ENCODE measurements at places on chromosomes 4 and X.

GRCh38 chrX:110691446-110691845 is 104.2 kb downstream of the CHRDL1 start:
- DNase-seq = no peak

GRCh38 chrX:17038277-17038676 is 91.8 kb downstream of the REPS2 start:
- DNase-seq = no peak

GRCh38 chr4:170748975-170749374 is 659.2 kb upstream of the AADAT start:
- no peak for DNase-seq

GRCh38 chr4:174358410-174358809 is 74.7 kb downstream of the CEP44 start:
- DNase-seq = no peak

DNA sequence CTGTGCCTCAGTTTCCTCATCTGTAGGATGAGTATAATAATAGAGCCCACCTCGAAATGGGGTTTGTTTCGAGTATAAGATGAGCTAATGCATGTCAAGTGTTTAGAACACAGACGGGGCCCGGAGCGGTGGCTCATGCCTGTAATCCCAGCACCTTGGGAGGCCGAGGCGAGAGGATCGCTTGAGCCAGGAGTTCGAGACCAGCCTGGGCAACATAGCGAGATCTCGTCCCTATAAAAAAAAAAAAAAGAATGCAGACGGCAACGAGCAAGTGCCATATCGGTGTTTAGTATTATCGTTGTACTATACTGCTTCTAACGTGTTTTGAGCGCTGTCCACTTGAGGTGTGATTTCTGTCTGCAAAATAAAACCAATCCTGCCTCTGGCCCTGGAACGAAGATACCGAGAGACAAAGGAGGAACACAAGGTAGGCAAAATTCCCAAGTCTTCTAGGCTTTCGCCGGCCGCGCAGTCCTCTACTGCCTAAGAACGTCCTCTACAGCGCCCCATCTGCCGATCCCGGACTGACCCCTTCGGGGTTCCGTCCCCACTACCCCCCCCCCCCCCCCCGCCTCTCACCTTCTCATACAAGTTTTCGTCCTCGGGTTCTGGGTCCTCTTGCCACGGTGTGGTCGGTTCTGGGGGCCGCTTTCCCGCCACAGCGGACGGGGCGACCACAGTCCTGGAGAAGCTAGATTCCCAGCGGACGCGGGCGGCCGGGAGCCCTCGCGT is 442 bp downstream of the NDUFB11 start:
- peak; percentile 44 for DNase-seq

GRCh38 chr4:144338148-144338547 is 197.6 kb upstream of the GYPA start:
- no peak for DNase-seq

DNA sequence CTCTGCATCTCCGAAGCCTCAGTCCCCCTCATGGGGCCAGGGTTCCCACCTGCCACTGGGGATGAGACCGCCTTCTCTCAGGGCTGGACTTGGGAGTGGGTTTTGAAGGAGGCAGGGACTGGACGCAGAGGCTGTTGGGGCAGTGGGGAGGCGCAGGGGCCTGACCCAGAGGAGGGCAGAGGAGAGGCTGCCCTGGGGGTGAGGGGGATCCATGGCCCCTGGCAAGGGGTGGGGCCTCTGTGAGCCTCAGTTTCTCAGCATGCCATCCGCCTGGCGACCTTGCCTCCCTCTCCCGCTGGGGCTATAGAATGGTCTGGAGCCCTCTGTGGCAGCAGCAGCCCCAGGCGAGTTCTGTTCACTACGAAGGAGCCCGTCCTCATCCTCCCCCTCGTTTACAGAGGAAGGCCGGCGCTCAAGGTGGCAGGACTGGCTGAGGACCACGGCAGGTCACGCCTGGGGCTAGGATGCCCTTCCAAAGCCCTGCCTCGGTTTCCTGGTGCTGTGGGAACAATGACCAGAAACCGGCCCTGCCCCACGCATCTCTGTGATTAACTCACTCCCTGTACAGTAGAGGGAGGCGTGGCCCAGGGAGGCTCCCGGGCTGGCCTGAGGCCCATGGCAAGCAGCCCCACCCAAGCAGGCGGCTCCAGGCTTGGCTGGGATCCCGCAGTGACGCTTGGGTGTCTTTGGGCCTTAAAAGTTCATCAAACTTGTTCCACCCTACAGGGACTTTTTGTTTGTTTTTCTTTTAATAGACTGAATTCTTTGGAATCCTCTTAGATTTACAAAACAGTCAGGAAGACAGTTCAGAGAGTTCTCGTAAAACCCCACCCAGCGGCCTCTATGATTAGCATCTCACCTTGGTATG is 16.0 kb upstream of the SH3TC1 start:
- no peak for DNase-seq

- peak; percentile 27 for DNase-seq
Observed at GRCh38 chrX:132612821-132613564, 124.2 kb upstream of the MBNL3 start.

GRCh38 chrX:17812763-17813162 is 48.3 kb downstream of the RAI2 start:
- DNase-seq = no peak

DNA sequence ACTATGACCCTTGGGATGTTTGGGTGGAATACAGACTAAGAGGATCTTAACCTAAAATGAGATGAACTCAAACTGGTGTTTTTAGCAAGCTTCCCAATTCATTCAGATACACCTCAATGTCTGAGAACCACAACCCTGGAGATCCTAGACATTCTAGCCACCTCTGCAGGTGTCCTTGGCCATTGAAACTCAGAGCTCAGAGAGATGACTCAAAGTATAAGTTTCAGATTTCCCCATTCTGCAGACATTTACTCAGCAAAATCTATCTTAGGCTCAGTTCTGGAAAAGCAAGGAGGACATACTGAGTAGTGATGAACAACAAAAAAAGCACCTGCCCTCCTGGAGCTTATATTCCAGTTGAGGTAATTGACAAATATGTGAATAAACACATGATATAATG is 47.8 kb downstream of the COMMD8 start:
- DNase-seq = no peak

- no peak for DNase-seq
Observed at GRCh38 chr4:23374259-23374658, 515.6 kb downstream of the PPARGC1A start.

DNA sequence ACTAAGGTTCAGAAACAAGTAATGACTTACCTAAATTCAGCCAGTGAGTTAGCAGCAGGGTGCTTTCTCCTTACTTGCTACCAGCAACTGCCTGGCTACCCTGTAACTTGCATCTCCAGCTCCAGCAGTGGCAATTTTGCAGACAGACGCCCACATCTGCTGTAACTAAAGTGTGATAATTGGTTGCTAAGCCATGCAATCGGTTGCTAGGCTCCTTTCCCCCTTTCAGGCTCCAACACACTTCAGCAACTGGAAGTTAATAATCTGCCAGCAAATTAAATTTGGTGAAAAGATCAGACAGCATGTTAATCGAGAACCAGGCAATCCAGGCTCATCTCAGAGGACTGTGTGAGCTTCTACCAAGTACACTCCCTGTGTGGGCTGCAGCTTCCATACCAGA is 24.2 kb upstream of the ARHGEF9 start:
- DNase-seq = no peak

GRCh38 chrX:119784747-119785446 is 6.5 kb downstream of the RPL39 start:
- DNase-seq = peak; percentile 60

DNA sequence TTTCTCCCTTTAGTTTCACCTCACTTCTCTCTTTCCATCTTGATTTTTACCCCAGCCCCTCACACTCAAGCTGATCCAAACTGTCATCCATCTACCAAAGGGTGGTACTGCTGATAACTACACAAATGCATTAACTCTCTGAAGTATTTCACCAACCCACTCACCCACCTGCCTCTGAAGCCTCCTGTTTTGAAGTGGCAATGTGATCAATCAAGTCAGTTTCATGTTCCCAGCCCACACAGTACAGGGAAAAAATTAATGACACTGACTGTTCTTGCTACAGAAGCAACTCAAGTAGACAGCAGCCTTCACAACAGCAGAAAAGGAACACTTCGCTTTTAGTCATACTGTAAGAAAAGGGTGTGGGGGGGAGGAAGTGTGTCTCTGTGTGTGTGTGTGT is 183.0 kb upstream of the NOCT start:
- DNase-seq = no peak

DNA sequence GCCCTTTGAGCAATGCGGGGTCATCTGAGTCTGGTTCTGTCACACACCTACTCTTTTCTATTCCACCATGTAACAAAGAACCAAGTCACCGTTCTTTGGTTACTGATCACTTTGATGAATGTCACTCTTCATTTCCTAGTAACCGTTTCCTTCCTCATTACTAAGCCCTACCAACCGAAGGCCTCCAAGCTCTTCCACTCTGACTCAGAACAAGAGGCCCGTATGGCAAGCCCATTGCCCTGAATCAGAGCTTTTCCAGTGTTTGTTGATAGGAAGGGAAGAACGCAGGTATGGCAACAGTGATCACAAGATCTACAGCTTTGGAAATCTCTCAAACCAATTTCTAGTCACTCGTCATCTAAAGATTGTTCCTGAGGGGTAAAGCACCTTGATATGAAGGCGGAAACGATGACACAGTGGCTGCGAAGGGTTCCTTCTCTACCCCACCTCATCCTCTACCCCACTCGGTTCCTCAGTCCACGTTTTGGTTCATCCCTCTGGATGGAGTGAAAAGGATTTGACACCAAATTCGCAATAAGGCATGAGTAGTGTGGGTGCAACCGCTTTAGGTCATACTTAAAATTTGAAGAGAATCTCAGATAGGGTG is 28.0 kb upstream of the CD40LG start:
- peak; percentile 55 for DNase-seq

DNA sequence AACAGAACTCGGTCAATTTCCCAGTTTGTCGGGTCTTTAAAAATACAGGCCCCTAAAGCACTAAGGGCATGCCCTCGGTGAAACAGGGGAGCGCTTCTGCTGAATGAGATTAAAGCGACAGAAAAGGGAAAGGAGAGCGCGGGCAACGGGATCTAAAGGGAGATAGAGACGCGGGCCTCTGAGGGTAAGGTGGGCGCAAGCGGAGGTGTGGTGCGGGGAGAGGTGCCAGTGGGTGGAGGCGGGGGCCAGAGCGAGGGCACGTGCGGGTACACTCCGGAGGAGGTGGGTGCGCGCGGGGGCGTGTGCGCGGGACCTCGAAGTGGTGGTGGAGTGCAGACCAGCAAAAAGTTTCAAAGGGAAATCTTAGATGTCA is 787 bp upstream of the TET2 start:
- DNase-seq = peak; percentile 26

DNA sequence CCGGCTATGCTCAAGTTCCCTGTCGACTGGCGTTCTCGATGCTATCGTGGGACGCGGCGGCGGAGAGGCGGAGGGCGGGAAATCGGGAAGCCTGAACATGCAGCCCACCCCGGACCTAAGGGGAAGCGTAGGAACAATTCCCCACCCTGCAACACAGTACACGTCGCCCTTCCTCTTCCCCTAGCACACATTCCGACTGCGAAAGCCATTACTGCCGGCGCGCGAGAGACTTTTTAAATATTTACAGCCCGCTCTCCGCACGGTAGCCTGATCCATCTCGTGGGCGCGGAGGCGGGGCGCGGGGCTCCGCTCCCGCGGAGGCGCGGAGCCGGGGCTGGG is 48.1 kb upstream of the BCOR start:
- no peak for DNase-seq

DNA sequence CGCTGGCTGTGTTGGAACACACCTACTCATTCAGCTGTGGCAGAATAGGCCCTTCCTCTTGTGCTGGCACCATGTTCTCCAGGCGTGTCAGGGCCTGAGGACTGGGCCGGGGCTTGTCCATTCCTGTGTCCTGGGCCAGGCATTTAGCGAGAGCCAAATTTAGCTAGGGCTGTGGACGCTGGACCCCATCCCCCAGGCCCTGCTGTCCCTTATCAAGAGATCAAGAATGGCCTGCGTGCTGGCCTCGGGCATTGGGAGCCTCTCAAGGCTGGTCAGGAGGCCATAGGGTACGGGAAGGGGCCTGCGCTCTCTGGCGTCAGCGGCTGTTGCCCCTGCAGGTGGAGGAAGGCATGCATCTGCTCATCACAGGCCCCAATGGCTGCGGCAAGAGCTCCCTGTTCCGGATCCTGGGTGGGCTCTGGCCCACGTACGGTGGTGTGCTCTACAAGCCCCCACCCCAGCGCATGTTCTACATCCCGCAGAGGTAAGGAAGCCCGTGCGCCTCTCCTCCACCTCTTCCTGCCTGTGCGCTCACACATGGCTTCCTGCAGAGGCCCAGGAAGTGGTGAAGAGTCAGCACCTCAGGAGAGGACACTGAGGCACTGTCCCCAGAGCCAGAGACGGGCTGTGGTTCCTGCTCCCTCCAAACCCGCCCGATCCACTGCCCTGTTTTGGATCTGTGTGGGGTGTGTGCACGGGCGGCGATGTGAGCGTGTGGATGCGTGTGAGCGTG is 15.3 kb downstream of the ABCD1 start:
- DNase-seq = no peak

DNA sequence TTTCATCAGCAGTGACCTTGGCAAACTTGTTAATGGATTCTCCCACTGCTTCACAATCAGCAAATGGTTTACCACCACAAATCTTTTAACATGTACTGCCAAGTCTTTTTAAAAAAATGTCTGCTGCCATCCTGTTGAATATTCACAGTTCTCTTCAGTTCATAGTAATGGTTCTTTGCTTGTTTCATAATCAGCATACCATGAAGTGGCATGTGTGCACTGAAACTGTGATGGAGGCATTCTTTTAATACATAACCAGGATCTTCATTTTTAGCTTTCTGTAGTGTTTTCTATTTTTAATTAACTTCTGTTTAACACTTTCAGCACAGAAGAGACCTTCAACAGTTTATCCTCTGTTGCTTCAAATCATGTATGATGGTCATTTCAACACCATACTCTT is 230.1 kb upstream of the ARSJ start:
- DNase-seq = no peak

- no peak for DNase-seq
Observed at GRCh38 chr4:123613586-123614344, 217.2 kb downstream of the SPRY1 start.

GRCh38 chr4:76470064-76470463 is 35.0 kb downstream of the SHROOM3 start:
- DNase-seq = no peak

DNA sequence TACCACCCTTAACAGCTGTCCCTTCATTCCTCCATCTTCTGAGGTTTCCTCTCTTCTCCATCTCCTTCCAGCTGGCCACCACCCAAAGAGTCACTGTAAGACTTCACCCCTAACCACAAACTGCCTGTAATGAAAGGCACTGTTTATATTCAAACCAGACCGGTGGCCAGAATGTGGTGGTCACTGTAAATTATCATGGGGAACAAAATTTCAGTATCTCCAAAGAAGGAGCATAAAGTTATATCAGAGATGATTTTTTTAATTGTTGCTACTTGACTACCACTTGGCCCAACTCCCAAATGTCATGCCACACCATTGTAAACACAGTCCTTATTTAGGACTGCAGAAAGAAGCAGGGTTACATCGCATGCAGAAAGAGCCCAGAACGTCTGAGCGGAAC is 44.8 kb downstream of the SMARCA1 start:
- no peak for DNase-seq

- no peak for DNase-seq
Observed at GRCh38 chr4:87732033-87732765, 67.2 kb upstream of the IBSP start.

Measured in CD4-positive, alpha-beta T cell treated with Interleukin-12 subunit alpha and Interleukin-12 subunit beta, for 1 hour (primary cell).